ENCODE measurements at places on chromosomes 13 and 19.

- DNase-seq = no peak
These were observed 2.7 kb downstream of the CYP4F12 start for GRCh38 chr19:15675560-15675959.

DNA sequence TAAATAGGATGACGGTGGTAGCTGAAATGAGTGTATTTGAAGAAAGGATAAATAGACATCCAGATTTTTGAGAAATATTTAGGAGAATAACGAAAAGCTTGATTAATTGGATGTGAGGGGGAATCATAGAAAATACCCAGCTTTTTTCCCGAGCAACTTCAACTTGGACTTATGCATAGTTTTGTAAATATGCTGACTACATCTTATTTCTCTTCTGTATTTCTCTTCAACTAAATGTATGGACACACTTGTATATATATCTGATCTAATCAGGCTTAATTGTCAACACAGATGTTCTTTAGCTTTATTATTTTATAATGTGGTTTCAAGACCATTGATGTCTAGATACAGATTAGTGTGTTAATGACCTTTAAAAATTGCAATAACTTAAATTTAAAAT, 685.0 kb downstream of the SLITRK1 start:
- no peak for DNase-seq

GRCh38 chr13:110589793-110590390, 25.5 kb upstream of the NAXD start:
- DNase-seq = no peak

DNA sequence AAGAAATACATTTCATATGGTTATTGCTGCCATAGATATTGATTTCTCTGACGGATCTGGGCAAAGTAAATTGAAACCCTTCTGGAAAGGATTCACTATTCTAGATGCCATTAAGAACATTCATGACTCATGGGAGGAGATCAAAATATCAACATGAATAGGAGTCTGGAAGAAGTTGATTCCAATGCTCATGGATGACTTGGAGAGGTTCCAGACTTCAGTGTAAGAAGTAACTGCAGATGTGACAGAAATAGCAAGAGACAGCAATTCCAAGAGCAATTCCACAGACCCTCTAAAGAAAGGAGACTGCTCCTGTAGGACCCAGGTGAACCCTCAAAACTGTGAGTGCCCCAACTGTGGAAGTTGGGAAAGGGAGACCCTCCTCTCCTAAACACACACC, 30.9 kb upstream of the KCTD12 start:
- DNase-seq = no peak

GRCh38 chr19:44806291-44806690, 2.6 kb upstream of the BCAM start:
- DNase-seq = no peak

- no peak for DNase-seq
These were observed 418.6 kb upstream of the GPC6 start for GRCh38 chr13:92807966-92808365.

DNA sequence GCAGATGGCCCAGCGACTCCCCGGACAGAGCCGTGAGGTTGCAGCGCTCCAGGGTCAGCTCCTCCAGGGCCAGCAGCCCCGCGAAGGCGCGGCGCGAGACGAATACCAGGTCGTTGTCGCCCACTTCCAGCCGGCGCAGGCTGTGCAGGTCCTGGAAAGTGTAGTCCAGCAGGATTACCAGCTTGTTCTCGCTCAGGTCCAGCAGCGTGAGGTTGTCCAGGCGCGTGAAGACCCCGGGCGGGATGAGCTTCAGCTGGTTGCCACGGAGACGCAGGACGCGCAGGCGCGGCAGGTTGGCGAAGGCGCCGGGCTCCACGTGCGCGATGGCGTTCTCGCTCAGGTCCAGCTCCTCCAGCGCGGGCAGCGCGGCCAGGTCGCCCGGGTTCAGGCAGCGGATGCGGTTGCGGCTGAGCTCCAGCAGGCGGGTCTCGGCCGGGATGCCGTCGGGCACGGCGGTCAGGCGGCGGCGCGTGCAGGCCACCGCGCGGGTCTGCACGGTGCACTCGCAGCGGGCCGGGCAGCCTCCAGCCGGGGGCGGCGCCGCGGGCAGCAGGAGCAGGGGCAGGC, 9.3 kb upstream of the PEAK3 start:
- DNase-seq = no peak

GRCh38 chr13:52022356-52022755, 2.1 kb upstream of the UTP14C start:
- DNase-seq = no peak

GRCh38 chr19:14054099-14054498, 7.8 kb downstream of the PALM3 start:
- DNase-seq = no peak

DNA sequence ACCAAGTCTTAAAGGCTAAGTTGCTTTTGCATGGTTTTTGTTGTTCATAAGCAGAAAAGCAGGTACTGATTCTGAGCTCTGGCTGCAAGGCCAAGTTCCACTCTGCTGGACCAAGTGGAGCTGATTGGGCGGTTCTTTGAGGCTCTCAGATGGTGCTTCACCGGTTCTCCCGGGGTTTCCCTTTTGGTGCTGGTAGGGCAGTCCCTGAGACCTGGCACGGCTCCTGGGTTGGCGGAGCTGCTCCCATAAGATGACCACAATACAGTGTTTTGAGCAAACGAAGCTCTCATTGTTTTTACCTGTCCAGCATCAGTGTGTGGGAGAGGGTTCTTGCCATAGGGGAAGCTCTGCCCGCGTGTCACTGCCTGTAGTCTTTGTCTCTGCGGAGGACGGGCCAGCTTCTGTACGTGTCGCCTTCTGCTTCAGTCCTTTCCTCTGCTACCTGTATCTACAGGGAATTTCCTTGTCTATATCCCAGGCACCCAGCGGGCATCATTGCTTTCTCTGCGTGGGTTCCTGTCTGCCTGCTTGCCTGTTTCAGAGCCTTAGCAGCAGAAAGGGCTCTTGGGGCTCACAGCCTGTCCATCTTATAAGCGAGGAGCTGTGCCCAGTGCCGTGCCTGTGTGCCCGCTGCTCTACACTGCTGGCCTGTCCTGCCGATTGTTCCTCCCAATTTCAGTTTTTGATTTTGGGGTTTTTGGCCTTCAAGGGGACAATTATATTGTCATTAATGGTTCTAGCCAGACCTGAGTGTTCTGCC, 2.3 kb downstream of the U2AF2 start:
- DNase-seq = no peak

DNA sequence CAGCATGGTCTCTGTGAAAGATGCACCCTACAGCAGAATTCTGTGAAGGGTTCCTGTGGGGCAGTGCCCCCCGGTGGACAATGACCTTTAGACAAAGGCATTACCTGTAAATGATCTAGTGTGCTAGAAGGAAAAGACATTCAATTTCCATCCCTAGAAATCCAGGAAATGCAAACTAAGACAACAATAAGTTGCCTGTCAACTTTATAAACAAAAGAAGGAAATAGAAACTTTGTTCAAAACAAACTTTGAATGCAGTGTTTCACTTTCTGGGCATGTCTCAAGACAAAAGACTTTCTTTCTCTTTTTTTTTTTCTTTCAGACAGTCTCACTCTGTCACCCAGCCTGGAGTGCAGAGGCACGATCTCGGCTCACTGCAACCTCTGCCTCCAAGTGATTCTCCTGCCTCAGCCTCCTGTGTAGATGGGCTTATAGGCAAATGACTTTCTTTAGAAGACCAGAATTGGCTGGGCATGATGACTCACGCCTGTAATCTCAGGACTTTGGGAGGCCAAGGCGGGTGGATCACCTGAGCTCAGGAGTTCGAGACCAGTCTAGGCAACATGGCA, 15.5 kb downstream of the TEX101 start:
- no peak for DNase-seq

GRCh38 chr13:54185101-54185500, 1156.5 kb downstream of the OLFM4 start:
- DNase-seq = no peak

- DNase-seq = no peak
These were observed 72.4 kb upstream of the CLDN10 start for GRCh38 chr13:95480131-95480545.

GRCh38 chr19:34733266-34733745, 737 bp upstream of the ZNF181 start:
- no peak for DNase-seq

GRCh38 chr19:33486936-33487811, 34.4 kb downstream of the PEPD start:
- no peak for DNase-seq

DNA sequence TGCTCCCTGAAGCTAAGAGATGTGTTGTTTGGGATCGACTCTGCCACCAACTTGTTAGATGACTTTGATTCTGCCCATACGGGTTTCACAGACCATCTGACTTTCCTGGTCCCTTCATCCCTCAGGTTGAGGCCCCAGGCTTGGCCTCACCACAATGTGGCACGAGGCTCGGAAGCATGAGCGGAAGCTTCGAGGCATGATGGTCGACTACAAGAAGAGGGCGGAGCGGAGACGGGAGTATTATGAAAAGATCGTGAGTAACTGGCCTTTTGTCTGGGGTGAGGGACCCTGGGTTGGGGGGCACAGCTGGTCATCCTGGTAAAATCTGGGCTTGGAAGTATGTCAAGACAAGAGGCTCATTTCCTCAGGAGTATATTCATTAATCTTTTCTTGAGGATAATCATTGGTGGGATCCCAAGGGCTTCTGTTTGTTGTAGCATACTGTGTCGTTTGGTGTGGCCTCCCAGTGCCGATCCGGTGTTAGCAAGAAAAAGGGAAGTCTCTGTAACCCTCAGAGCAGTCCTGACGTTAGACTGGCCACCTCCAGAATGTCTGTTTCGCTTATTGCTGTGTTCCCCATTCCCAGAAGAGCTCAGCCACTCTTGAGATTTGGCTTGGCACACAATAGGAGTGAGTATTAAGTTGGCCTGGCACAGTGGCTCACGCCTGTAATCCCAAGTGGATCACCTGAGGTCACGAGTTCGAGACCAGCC, 1.4 kb downstream of the CLASRP start:
- DNase-seq = no peak

DNA sequence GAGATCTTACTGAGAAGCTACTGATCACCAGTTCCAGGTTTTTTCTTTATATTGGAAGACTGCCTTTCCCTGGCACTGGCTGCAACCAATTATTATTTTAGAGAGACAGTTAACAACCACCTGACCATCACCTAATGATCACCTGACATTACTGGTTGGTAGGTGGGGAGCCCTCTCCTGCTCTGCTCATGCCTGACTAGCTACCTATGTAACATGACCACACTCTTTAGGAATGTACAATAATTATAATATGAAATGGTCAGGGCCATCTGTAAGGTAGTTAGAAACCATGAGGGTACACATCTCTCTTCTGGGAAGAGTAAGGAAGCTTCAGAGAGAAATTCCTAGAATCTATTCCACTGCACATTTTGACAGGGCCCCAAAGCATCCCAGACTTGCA, 59.0 kb upstream of the SCEL start:
- DNase-seq = no peak

DNA sequence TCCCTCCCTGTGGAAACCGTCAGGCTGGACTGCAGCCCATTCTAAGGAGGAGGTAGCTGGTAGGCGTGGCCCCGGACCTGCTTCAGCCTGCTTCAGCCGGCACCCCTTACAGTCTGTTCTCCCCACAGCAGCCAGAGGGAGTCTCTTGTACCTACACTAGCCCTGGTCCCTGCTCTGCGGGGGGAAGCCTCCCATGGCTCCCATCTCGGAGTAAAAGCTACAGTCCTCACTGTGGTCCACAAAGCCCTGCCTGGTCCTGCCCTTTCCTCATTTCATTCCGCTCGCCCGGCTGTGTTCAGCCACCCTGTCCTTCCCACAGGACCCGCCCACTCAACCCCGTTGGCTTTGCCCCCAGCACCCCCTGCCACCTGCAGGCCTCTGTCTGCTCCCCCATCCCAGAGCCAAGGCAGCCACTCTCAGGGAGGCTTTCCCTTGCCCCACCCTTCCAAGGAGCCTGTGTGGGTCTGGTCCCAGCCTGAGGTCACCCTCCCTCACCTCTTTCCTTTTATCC, 1.3 kb downstream of the PGLYRP1 start:
- DNase-seq = no peak

DNA sequence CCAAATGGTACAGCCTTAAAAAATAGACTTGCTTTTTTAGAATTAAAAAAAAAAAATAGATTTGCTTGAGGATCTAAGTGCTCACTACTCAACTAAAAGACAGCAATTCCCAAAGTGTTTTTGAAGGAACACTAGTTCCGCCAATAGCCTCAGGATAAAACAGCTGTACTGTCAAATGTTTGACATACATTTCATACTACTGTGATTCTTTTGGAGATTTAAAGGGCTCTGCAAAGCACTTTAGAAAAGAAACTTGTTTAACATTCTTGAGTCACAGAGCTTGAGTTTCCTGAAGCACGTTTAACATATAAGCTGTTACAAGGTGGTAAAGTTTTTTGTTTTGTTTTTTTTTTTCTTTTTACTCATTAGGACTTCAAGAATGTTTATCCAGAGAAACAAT, 23.1 kb upstream of the KLF5 start:
- DNase-seq = no peak

DNA sequence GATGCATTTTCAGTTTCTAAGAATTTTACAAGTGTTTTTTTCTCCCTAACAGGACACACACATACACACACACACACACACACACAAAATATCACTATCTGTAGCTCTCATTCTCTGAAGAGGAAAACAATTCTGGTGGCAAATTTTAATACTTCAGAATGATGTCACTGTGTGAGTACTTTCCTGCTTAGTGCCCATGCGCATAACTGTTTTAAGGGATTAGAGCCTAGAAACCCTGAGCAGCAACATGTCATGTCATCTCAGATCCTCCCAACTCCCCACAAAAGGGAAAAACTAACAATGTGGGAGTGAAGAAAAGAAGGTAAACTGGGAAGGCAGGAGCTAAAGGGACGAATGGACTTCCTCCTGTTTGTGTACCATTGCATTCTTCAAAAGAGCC, 401.2 kb downstream of the SPRY2 start:
- no peak for DNase-seq

GRCh38 chr13:28337166-28338005, 157.5 kb downstream of the FLT1 start:
- peak; percentile 78 for DNase-seq

DNA sequence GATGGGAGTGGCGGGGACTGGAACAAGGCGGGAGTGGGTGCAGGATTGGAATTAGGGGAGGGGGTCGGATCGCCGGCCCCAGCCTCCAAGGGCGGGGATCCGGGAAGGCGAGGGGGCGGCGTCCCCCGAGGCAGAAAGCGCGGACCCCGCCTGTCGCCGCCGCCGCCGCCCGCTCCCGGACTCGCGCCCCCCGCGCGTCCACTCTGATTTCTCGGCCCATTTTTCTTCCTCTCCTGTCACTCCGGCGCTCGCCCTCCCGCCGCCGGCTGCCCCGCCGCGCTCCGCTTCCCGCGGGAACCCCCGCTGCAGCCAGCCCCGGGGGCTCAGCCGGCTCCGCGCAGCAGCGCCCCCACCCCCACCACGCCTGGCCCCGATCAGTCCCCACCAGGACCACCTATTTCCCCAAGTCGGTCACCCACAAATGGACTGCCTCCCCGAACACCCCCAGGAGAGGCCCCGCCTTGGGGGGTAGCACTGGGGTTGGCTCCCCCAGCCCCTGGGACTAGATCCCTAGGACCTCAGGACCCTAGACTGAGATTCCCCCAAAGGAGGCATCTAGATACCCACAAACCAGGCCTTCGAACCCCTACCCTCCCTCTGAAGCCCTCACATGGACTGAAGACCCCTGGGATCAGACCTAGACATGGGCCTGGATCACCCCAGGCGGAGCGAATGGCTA, 12.6 kb upstream of the ERFL start:
- DNase-seq = no peak
